ENCODE measurements at places on chromosomes 1 and 21. TPM values are rescaled to one million over a fixed set of nuclear protein-coding genes. Genes with fewer than 3 reads are reported as not detected.

Gene KAZN
- polyA plus RNA-seq = 7.7 TPM

Gene VANGL2
- 17.5 TPM for polyA plus RNA-seq

Gene C4BPA
- polyA plus RNA-seq = not detected

- no peak for DNase-seq
- no peak overlapping the region for H3K4me3 ChIP-seq
- H3K4me1 ChIP-seq = peaks cover 14% of the 10 kb centered on the region
- H3K27ac ChIP-seq = no peak overlapping the region
- no peaks in the 10 kb centered on the region for H3K36me3 ChIP-seq
- H3K27me3 ChIP-seq = no peaks in the 10 kb centered on the region
Measured at GRCh38 chr1:19003371-19004290, 47.2 kb upstream of the IFFO2 start.

DNA sequence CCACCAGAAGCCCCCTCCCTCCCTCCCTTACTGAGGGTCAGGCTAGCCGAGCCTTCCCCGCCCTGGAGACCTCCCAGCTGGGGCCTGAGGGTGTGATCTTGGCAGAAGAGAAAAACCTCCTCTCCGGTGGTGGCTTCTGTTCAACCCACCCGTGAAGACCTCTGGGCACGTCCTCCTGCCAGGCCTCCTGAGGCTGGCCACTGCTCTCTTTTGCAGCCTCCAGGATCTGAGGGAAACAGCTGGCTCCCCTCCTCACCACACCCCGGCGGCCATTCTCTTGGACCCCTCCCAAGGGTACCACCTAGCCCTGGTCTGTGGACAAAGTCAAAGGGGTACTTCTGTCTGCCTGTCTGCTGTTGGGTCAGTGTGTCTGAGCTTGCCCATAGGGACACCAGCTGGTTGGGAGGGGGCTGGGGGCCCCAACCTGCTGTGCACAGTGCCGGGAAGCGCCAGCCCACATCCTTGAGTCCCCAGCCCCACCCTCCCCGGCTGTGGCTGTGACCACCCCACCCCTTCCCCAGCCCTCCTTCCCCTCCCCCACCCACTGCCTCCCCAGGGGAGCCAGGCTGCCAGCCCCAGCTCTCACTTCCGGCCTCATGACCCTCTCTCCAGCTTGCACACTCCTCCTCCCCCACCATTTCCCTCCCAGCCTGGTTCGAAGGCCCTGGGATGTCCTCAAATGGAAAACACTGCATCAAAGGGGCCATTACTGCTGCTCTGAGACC lies 48.1 kb downstream of the AHDC1 start:
- no peak overlapping the region for H3K27ac ChIP-seq
- no peaks in the 10 kb centered on the region for H3K27me3 ChIP-seq
- H3K4me1 ChIP-seq = peaks cover 19% of the 10 kb centered on the region
- peaks cover 20% of the 10 kb centered on the region for H3K36me3 ChIP-seq

Gene SHE
- not detected for polyA plus RNA-seq

DNA sequence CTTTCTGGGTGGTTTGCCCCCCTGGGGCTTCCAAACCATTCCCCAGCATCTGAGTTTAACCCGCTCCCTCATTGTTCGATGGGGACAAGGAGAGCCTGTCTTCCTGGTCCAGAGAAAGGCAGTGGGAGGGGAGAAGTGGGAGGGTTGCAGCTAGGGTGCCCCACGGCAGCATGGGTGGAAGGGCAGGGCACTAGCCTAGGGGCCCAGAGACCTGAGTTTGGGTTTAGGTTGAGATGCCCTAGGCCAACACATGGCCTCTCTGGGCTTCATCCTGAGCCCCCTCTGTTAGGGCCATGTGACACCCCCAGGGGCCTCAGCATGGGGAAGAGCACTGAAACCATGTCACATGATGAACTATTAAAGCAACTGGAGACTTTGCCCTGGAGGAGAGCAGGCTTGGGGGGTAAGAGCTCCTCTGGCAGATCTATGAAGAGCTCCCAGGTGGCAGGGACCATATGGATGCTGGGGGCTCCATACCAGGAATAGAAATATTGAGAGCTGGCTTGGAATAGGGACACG lies 9.7 kb upstream of the RUNX3 start:
- no peak overlapping the region for H3K4me3 ChIP-seq
- DNase-seq = no peak
- no peaks in the 10 kb centered on the region for H3K36me3 ChIP-seq
- H3K27ac ChIP-seq = no peak overlapping the region
- peaks cover 2% of the 10 kb centered on the region for H3K27me3 ChIP-seq
- no peaks in the 10 kb centered on the region for H3K4me1 ChIP-seq

Gene HCRTR1
- not detected for polyA plus RNA-seq

Gene OR2L3
- polyA plus RNA-seq = 0.02 TPM

Gene KRTAP21-2
- not detected for polyA plus RNA-seq

DNA sequence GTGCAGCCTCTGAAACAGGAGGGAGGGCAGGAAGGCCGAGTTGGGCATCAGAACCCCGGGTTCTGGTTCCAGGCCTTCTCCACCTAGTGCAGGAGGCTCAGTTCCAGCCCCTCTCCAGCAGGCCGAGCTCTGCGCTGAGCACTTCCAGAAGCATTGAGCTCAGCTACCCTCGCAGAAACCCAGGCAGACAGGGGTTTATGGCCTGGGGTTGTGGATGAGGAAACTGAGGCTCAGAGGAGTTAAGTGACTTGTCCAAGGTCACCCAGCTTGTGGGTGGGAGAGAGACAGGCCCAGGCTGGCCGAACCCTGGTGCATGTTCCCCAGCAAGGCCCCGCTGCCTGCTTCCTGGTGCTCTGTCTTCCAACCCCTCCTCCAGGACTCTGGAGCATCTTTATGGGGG lies 348.9 kb downstream of the PTPRU start:
- no peak overlapping the region for H3K27ac ChIP-seq
- H3K27me3 ChIP-seq = no peaks in the 10 kb centered on the region
- H3K4me1 ChIP-seq = no peaks in the 10 kb centered on the region

- no peak overlapping the region for H3K4me3 ChIP-seq
- H3K27me3 ChIP-seq = peaks cover 7% of the 10 kb centered on the region
- no peak overlapping the region for H3K27ac ChIP-seq
- no peak for DNase-seq
- H3K4me1 ChIP-seq = no peaks in the 10 kb centered on the region
- no peaks in the 10 kb centered on the region for H3K36me3 ChIP-seq
Measured at GRCh38 chr1:162151900-162152829, 82.7 kb downstream of the NOS1AP start.

Gene USH2A
- polyA plus RNA-seq = not detected

Gene GUCA2B
- not detected for polyA plus RNA-seq

Gene PDC
- polyA plus RNA-seq = not detected

DNA sequence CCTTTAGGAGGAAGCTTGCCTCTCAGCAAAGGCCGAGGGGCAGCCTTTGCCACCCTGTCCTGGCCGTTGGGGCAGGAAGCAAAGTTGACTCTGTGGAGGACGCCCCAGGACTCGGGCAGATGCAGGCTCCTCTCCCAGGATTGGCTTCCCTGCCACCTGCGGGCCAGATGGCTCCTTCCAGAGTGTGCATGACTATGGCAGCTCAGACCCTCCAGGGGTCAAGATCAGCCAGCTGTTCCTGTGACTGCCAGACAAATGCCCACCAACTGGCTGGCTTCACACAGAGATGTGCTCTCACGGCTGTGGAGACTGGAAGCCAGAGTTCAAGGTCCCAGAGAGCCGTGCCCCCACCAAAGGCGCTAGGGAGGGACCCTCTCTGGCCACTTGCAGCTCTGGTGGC lies 87.0 kb upstream of the VAMP3 start:
- peak overlapping the region; percentile 64 for H3K27ac ChIP-seq
- no peaks in the 10 kb centered on the region for H3K4me1 ChIP-seq
- no peaks in the 10 kb centered on the region for H3K27me3 ChIP-seq

GRCh38 chr21:16022116-16022515 lies 292.3 kb downstream of the USP25 start:
- no peaks in the 10 kb centered on the region for H3K27me3 ChIP-seq
- no peaks in the 10 kb centered on the region for H3K4me1 ChIP-seq
- H3K27ac ChIP-seq = no peak overlapping the region
- no peaks in the 10 kb centered on the region for H3K36me3 ChIP-seq
- DNase-seq = no peak

Gene SLC26A9
- not detected for polyA plus RNA-seq
